T-helper 9 cell (primary cell): ENCODE measurements at places on chromosomes 11 and 22.

DNA sequence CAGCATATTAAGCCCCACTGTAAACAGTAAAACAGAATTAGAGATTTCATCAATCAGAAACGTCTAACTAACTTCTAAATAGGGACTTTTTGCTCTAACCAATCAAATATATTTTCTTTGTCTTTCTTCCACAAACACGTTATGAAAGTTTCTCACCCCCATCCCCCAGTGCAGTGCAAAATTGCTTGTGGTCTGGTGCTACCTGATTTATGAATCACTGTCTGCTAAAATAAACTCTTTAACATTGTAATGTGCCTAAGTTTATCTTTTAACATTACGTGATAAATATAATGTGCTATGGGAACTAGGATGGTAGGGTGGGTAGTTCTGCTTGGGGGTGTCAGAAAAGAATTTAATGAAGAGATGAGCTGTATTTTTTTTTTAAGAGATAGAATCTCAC lies 47.3 kb upstream of the SLC5A1 start:
- no peak for DNase-seq

GRCh38 chr11:94125407-94126115 lies 3.1 kb upstream of the PANX1 start:
- DNase-seq = no peak

DNA sequence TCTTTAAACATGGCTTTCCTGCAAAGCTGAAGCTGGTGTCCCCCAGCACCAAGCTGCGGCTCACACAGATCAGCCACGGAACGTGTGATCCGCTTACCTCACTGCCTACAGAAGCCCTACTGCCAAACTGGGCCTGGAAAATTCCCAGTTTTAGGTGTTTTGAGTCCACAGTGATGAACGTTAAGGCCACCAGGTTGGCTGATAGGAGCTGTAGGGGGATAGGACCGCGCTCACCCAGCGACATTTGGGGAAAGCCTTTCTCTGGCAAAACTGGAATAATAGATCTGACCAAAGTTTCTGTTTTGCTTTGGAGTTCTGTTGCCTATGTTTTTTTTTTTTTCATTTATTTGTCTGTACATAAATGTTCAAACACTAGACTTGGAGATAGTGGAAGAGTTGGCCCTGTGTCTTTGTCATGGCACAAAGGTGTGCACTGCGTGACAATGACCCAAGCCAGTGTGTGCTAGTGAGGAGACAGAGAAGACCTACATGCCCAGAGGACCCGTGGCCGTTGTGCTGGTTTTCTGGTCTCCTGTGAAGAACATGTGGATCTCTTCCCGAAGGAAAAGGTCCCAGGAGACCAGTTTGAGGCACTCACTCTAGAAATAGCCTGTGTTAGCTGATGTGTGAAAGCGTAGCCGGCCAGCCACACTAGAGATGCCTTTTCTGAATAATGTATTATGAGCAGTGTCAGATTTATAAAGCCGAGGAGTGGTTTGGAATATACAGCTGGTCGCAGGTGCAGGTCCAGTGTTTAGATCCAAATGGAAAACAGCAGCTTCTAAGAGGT lies 15.0 kb downstream of the ASPHD2 start:
- no peak for DNase-seq

DNA sequence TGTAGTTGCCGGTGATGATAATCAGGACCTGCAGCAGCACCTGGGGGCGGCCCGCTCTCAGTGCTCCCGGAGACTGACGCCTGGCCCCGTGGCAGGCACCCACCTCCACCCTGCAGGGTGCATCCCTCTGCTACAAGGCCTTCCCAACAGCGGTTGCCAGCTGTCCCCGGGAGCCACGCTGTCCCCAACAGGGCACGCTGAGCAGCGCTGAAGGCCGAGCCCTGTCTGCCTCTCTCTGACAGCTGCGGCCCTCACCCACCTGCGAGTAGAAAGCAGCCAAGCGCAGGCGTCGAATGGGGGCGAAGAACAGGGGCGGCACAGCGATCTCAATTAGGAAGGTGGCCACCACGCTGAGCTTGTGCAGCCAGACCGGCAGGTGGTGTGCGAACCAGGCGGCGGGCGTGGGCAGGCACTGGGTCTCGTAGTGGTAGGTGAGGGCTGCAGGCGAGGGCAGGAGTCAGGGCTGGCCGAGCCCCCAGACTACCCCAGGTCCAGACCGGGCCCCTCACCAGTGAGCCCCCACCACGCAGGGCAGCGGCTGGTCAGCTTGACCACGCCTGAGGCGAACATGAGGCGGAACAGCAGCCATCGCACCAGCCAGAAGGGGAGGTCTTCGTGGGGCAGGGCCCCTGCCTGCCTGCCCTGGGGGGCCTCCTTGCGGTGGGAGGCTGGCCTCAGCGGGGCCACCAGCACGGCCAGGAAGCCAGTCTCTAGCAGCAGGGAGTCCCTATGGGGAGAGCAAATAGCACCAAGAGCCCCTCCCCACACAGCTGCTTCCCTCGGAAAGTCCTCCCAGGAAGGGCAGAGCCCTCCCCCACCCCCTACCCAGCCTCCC lies 1.5 kb downstream of the LMF2 start:
- DNase-seq = no peak

GRCh38 chr11:119506436-119506835 lies 83.5 kb upstream of the THY1 start:
- DNase-seq = no peak

GRCh38 chr11:2660357-2660939 lies 39.3 kb downstream of the KCNQ1OT1 start:
- no peak for DNase-seq

DNA sequence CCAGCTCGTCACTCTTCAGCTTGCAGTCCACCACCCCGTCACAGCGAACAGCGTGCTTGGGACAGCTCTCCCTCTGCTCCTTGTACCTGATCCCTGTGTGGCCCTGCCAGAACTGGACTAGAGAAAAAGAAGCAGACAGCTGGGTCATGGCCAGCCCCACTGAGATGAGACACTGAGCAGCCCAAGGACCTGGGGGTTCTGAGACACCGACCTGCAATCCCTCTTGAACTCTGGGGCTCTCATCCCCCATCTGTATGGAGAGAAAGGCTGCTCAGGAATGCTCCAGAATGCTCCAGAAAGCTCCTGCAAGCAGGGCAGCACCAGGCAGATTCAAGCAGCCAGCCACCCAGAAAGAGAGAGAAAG lies 14.8 kb downstream of the TMPRSS13 start:
- no peak for DNase-seq

GRCh38 chr11:118757876-118758399 lies 33.0 kb downstream of the DDX6 start:
- no peak for DNase-seq

DNA sequence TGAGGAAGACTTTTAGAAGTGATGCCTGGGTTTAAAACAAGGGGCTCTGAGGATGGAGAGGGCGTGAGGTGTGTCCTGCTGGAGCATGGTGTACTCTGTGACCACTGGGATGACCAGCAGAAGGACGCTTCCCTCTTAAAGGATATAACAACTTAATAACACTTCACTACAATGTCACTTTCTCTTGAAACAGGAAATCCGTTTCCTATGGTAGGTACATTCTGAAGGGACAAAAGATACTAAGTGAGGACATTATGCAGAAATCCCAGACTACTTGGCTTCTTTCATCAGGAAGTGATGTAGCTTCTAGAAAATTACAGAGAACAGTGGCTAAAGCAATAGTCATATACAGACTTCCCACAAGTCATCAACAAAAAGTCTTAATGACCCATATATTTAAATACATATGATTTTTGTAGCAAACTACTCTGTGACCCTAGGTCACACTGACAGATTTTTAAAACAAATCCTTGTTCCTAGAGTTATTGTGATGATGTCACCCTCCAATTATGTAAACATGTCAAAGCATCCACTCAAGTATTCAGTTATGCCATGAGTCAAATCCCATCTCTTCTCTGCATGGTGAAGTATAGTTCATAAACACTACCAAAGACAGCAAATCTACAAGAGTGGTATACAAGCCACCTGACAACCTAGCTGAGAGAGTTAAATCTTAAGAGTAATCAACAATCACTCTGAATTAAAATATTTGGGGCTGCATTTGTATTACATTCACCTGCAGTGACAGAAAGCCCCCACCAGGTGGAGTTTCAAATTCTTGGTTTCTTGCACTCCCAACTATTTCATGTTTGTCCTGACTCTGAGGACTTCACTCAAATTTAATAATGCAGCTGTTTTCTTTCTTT lies 32.8 kb downstream of the PITPNB start:
- DNase-seq = peak; percentile 16

- DNase-seq = no peak
Observed at GRCh38 chr11:61694602-61694939, 14.4 kb downstream of the DAGLA start.

DNA sequence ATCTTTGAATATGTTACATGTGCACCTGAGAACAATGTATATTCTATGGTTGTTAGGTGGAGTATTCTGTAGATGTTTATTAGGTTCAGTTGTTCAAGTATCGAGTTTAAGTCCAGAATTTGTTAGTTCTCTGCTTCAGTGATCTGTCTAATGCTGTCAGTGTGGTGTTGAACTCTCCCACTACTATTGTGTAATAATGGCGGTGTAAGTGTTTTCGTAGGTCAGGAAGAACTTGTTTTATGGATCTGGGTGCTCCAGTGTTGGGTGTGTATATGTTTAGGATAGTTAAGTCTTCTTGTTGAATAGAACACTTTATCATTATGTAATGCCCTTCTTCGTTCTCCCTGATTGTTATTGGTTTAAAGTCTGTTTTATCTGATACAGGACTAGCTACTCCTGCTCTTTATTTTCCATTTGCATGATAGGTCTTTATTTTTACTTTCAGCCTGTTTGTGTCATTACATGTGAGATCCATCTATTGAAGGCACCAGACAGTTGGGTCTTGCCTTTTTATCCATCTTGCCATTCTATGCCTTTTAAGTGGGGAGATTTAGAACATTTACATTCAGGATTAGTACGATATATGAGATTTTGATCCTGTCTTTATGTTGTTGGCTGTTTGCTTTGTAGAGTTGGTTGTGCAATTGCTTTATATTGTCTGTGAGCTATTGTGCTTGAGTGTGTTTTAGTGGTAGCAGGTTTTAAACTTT lies 121.6 kb downstream of the DDX10 start:
- no peak for DNase-seq

- no peak for DNase-seq
Observed at GRCh38 chr11:75083217-75083605, 13.5 kb downstream of the OR2AT4 start.

- peak; percentile 89 for DNase-seq
Observed at GRCh38 chr22:30289141-30289979, at the start of gene CASTOR1. TSS of gene CASTOR1 (minus strand) at chr22:30289505. CDS start at chr22:30289497, 8 bp downstream.

DNA sequence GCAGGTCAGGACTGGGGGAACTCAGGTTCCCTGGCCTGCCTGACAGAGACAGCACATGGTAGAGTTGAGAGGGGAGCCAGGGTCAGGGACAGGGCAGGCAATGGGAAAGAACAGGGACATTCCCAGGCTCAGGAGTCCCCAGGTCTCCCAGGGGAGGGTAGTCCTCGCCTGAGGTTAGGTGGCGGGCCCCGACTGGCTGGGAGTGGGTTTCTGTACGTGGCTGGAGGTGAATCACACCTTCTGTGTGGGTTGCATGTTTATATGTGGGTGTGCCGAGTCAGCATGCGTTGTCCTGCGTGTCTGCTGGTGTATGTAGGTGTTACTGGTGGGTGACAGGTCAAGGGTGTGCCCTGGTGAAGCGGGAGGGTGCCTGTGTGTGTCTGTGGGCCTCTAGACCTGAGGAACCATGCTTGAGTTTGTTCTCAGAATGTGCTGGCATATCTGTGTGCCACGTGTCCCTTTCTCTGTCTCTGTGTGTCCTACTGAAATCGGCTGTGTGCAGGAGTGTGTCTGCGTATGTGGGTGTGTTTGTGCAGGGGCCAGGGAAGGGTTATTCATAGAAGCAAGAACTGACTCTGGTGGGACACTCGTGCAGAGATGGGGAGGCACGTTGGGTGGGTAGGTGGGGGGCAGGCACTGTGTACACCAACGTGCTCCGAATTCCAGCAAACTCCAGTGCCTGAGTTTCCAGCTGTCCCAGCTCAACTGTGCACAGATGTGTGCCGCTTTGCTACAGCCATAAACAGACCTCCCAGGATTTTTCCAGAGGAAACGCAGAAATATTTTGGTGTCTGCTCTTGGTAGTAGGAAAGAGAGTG lies 23.8 kb upstream of the OAF start:
- DNase-seq = no peak

DNA sequence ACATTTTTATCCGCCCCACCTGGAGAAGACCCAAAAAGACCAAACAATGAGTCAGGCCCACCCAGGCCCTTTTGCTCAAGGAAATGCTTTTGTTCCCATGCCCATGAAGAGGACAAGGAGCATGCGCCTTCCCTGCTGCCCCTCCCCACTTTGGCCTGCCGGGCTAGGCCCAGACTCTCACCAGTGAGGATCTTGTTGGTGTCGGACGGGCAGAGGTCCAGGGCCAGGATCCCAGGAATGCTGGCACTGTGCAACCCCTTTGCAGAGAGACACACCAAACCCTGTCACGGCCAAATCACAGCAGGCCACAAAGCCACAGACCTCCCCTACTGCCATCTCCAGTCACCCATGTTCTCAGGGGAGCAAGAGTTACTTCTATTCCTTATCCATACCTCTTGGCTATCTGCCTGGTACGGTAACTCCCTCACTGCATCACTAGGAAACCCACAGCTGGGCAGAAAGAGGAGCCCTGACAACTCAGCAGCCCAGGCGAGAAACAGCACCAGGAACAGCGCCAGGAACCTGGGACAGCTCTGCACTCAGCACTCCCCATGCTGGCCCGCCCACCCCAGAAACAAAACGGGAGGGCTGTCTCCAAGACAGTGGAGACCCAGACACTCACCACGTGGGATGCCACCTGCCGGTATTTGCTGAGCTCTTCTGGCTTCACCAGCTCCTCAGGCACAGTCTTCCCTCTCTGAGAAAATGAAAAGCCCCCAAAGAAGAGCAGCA lies 5.5 kb downstream of the PRPF19 start:
- no peak for DNase-seq

DNA sequence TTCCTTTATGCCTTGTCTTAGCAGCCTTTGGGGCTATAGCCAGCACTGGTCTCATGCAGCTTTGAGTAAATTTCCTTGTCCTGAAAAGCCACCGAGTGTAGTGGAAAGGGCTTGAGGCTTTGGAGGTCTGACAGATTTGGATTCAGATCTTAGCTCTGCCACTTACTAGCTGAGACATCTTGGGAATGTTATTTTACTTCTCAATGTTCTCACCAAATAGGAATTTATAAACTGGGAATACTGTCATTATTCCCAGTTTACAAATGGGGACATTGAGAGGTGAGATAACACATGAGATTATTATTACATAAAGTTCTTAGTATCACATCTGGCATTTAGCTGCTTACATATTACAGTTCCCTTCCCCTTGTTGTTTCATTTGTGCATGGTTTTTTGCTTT lies 95.5 kb downstream of the COMMD9 start:
- DNase-seq = no peak

GRCh38 chr22:25084405-25085107 lies 115.1 kb upstream of the CRYBB3 start:
- no peak for DNase-seq

- no peak for DNase-seq
Observed at GRCh38 chr11:95255251-95256145, 24.5 kb upstream of the SESN3 start.

DNA sequence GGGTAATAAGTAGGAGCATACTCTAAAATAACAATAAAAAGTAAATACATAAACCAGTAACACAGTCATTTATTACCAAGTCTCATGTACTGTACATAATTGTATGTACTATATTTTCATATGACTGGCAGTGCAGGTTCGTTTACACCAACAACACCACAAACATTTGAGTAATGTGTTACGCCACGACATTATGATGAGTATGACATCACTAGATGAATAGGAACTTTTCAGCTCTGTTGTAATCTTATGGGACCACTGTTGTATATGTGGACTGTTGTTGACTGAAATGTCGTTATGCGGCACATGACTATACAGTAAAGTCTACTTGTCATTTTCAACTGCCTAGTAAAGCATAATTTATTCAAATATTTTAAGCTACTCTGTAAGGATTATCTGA lies 18.6 kb downstream of the KIF18A start:
- no peak for DNase-seq
